ENCODE measurements at places on chromosomes 11 and 22.

DNA sequence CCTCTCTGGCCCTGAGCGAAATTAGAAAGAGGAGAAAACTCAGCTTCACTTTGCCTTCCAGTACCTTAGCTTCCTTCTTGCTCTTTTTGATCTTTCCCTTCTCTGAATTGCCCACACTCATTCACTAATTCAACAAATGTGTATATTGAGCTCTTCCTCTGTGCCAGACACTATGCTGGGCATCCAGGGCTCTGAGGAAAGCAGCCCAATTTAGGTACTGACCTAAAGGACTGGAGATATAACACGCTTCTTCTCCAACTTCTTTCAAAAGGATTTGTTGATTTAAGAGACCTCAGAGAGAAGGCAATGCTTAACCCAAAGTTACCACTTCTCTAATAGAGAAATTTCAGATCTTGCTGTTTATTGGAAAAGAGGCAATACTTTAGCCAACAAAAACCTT is 103.6 kb downstream of the TMPRSS5 start:
- no peak for DNase-seq

DNA sequence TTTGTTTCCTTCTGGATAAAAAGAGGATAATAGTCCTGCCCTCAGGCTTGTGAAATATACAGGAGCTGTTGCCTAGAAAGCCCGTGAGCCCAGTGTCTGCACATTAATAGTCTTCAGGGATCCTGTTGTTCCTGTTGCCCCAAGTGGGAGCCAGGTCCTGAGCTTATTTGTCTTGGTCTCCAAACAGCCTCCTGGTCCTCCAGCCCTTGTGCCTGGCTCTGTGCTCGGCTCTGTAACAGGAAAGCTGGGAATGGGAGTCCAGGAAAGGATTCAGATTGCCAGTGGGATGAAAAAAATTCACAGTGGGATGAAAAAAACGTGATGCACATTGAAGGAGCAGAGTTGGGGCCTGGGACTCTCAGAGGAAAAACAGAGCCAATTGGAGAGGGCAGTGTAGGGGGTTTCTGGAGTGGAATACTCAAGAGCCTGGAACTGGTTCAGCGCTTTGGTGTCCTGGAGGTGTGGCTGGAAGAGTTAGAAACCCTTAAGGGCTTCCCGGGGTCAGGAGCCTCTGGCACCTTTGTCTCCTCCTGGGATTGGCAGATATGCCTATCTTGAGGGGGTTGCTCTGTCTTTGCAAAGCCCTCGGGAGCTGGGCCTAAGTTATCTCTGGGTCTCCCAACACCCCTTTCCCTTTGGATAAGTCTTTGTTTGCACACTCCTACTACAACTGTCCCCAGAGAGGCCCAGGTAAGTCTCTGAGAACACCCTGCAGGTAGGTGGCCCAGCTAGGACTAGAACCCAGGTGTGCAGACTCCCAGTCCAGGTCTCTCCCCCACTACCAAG is 2.3 kb upstream of the INPPL1 start:
- DNase-seq, result no peak

DNA sequence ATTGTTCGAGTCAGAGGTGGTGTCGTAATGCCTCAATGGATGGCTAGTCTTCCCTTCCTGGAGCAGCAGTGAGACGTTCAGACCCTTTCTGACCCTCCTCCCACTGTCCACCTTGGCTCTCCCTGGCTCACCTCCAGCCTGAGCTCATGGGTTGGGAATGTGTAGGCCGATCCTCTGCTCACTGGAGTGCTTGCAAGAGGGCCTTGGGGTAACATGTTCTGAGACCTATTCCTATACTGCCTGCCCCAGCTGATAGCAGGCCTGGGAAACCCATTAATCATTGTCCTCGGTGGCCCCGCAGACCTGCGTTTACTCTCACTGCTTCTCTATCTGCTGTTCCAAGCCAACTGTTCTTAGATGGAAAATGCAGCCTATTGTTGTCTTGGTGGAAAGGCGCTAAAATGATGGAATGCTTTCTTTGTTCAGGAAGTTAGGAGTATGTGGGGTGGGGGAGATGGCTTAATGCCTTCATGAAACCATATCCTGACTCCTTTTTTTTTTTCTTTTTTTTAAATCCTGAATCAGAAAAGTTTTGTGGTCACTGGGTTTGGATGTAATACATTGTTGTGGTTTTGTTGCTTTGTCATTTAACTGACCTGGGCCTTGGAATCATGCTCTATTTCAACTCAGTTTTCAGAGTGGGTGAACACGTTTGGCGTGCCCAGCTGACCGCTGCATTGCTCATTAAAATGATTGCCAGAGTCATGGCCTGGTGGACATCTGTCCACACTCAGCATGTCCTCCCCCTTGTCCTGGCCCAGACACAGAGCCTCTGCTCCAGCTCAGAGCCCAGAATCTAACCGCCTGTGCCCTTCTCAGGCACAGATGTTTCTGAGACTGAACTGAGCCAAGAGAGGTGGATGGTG is 72.5 kb downstream of the MICAL2 start:
- peak; percentile 96 for DNase-seq

DNA sequence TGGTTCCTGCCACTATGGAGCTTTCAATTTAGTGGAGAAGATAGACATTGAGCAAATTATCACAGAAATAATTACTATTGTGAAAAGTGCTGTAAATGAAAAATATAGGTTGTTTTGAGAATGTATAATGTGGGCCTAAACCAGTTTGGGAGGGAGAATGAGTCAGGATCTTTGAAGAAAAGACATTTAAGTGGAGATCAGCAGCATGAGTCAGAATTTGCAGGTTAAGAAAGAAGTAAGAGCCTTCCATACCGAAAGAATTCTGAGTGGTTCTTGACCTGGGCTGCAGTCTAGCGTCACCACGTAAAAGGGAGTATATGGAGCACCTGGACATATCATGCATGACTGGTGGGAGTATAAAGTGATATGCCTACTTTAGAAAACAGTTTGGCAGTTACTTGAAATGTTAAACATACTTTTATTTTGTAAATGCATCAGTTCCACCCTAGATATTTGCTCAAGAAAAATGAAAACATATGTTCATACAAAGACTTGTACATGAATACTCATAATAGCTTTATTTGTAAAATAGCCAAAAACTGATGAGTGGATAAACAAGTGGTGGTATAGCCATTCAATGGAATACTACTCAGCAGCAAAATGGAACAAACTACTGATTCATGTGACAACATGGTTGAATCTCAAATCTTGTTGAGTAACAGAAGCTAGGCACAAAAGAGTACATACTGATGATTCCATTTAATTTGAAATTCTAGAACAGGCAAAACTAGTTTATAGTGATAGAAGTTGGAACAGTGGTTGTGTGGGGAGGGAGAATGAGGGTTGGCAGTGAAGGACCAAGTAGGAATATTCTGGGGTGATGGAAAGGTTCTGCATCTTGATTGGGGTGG is 99.2 kb downstream of the STIM1 start:
- DNase-seq, result peak; percentile 12

DNA sequence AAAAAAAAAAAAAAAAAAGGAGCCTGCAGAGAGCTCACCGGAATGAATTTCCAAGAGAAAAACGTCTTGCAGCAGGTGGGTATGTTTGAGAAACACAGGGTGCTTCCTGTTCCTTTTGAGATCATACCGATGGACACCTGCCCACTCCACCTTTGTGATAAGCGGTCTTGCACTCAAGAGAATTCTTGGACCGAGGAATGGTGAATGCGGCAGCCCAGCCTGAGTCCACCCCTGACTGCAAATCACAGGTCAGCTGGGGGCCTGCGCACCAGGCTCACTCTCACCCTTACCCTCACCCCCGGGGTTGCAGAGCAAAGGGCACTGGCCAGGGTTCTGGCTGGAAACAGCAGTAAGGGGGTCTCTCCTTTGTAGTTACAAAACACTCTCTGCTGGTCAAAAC is 16.8 kb upstream of the TEF start:
- no peak for DNase-seq

DNA sequence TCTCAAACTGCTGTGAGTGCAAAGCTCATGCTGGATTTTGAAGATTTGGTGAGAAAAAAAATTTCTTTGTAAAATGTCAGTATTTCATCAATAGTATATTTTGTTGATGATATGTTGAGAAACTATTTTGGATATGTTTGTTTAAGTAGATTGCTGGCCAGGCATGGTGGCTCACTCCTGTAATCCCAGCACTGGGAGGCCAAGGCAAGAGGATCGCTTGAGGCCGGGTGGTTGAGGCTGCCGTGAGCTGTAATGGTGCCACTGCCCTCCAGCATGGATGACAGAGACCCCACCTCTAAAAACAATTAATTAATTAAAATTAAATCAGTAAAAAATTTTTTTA is 6.9 kb upstream of the IFITM3 start:
- DNase-seq, result no peak

GRCh38 chr22:21726650-21727049 is 8.9 kb downstream of the YPEL1 start:
- DNase-seq, result no peak

DNA sequence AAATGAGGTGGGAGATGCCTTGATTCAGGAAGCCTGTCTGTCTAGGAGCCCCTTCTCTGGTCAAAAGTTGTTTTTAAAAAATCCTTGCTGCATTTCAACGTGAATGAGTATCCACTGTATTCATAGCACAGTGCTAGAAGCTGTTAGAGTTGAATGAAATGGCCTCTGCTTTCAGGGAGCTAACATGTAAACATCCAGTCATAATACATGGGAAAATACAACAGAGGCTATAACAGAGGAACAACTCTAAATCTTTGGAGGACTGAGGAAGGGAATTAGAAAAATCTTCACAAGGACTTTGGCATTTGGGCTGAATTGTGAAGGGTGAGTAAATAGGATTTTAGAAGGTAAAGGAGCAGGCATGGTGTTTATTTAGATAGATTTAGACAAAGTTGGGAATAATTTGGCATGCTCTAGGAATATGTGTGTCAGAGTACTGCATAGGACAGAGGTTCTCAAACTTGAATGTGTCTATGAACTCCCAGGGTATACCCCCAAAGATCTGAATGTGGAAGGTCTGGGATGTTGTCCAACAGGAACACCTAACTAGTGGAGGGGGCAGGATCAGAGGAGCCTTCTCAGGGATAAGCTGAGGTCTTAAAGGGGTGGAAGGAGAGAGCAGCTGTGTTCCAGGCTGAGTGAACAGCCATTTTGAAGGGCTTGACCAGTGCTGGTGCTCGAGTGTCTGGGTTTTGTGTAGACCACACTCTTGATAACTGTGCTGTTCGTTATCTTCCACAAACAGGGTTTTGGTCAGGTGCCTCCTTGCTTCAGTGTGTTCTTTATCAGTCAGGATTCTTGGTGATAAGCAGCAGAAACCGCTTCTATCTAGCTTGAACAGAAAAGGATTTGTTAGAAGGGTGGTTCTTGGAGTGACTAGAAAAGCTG is 12.7 kb downstream of the SREBF2 start:
- DNase-seq, result no peak

DNA sequence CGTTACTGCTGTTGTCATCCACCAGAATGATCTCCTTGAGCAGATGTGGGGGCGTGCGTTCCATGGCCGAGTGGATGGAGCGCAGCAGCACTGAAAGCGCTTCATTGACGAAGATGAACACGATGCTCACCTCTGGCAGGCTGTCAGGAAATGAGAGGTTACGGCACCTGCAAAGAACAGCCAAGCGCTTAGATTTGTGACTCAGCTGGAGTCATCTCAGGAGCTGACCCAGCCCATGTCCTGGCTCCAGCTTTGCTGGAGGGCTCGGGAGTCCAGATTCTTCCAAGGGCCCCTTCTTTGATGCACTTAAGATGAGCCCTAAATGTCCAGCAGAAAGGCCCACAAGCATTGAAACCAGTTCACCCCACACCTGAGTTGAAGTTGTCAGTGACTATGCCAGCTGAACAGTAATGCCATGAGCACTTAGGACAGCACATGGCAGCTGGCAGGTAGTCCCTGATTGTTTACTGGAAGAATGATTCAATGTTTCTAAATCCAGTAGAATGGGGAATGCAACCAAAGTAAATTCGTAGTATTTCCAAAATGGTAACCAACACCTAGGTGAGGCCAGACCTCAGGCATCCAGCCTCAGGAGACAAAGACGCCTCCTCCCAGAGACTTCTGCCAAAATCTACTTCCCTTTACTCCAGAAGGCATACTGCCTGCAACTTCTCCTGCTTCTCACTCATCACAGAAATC is 79.7 kb upstream of the CSNK2A3 start:
- DNase-seq, result no peak

GRCh38 chr11:131488238-131488637 is 117.8 kb downstream of the NTM start:
- DNase-seq, result no peak

DNA sequence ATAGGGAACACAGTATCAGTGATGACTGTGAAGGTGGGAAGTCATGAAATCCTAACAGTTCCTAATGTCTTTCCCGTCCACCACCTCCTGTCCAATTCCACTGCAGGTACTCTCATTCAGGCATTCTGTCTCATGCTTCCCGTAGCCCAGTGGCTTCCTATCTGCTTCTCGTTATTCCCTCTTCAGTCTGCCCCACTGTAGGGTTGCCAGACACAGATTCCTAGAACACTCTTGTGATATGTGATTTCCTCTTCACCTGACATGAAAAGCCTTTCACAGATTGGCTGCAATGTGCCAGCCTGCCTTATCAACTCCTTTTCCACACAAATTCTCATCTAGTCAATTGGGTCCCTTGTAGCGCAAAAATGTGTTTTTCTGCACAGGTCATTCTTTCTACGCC is 49.0 kb downstream of the C2CD3 start:
- DNase-seq, result no peak

DNA sequence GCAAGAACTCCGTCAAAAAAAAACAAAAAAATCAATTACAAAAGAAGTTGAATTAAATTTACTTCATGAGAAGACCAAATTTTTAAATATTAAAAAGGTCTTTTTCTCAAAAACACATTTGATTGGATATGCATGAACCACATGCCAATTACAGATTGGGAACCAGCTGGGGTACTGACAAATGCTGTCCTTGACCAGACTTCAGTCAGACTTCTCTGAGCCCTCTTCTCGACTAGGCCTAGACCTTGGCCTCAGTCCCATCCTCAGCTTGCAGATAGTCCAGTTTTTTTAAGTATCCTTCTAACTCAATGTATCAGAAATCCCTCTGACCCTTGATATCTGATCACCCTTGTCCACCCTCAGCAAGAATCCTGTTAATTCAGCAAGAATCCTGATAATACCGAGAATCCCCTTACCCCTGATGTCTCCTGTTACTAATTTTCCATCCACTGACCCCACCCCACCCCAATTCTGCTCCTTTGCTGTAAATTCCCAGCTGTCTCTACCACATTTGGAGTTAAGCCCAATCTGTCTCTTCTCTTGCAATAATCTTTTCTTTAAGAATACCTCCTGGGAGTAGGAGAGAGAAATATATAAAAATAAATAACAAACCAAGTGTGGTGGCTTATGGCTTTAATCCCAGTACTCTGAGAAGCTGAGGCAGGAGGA is 30.9 kb downstream of the OR4D9 start:
- DNase-seq, result no peak

DNA sequence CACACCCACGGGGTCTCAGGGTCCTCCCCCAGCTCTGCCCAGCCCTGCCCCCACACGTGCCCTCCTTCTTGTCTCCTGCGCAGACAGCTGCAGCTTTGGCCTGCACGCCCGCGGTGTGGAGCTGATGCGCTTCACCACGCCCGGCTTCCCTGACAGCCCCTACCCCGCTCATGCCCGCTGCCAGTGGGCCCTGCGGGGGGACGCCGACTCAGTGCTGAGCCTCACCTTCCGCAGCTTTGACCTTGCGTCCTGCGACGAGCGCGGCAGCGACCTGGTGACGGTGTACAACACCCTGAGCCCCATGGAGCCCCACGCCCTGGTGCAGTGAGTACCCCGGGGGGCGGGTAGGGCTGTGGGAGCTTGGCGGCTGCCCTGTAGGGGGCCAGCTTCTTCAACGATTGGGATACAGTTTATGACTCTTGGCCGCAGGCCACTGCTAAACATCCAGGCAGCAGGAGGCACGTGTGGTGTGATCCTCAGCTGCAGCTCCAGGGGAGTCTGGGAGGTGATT is 30.8 kb downstream of the ST14 start:
- DNase-seq, result no peak

- DNase-seq, result no peak
These were observed 5.5 kb downstream of the UNC93B1 start for GRCh38 chr11:67998150-67999045.

Data from fibroblast of gingiva (primary cell).